Amniotic stem cell (primary cell): ENCODE measurements at places on chromosomes 16 and 17.
A peak's percentile ranks its signal among the peaks of the same experiment; 100 is the strongest.

DNA sequence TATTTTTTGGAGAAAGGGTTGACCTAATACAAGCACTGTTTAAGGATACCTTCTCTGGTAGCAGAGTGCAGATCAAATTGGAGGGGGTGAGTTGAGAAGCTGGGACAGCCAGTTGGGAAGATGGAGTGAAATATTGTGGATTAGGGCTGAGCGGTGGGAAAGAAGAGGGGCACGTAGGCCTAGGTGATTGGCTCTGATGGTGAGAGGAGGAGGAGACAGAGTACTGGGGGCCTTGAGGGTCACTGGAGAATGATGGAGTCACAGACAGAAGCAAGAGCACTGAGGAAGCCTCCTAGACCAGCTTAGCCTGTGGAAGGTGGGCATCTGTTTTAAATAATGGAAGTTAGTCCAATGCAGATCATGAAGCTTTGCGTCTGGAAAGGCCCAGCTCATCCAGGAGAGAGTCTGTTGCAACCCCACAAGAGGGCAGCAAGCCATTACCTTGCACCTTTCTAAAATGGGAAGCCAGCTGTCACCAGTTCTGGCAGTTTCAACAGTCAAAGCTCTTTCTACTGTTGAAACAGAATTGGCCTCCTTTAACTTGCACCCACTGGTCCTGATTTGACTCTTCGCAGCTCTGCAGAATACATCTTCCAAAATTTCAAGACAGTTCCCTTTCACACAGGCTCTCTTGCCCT lies 11.8 kb downstream of the SLC9A5 start:
- peak; percentile 35 for DNase-seq

DNA sequence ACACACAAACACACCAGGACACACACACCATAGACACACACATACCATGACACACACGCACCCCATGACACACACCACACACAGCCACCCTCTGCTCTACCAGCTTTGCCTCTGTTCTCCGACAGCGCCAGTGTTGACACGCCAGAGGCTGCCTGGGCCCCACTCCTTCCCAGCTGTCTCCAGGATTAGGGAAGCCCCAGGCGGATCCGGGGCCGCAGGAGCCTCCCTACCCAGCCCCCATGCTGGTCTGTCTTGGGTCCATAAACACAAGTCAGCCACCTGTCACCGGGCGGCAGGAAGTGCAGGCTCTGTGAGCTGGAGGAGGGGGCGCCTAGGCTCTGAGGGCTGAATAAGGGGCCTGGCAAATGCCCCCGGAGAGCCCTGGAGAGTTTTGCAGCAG lies 10.5 kb downstream of the TBC1D16 start:
- DNase-seq = no peak

- no peak for DNase-seq
Observed at GRCh38 chr16:77385481-77385880, 49.4 kb downstream of the ADAMTS18 start.

GRCh38 chr16:54199487-54200160 lies 87.0 kb downstream of the IRX3 start:
- no peak for DNase-seq

GRCh38 chr16:79177018-79177417 lies 423.5 kb downstream of the MAF start:
- DNase-seq = no peak

GRCh38 chr16:73878611-73879010 lies 418.0 kb upstream of the PSMD7 start:
- DNase-seq = peak; percentile 45

DNA sequence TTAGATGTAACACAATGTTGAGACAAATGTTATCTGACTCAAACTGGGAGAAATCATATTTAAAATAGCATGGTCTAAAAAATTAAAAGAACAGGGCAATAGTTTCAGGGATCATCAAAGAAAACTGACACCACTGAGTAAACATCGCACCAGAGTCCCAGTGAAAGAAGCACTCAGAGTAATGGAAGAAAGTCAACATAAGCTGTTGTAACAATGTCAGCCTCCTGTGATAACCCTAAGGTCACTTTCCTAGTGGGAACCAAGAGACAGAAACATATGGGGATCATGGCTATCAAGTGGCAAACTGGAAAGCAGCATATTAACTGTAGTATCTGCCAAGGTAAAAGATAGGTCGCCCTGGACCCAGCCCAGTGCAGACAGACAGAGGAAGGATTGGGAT lies 160.8 kb downstream of the CA10 start:
- DNase-seq = no peak

GRCh38 chr17:63317166-63317840 lies 128.8 kb downstream of the CYB561 start:
- DNase-seq = no peak

GRCh38 chr16:11224096-11224893 lies 31.7 kb downstream of the SOCS1 start:
- no peak for DNase-seq
